ENCODE measurements at places on chromosomes 16 and 17. TPM values are rescaled to one million over a fixed set of nuclear protein-coding genes. Genes with fewer than 3 reads are reported as not detected.

Gene HOXB1
- not detected for total RNA-seq

Gene DYNLL2
- total RNA-seq, result 35.7 TPM

Gene CCL16
- 1.1 TPM for total RNA-seq

Gene PRAC1
- total RNA-seq, result not detected

Gene SDR42E2
- not detected for total RNA-seq

DNA sequence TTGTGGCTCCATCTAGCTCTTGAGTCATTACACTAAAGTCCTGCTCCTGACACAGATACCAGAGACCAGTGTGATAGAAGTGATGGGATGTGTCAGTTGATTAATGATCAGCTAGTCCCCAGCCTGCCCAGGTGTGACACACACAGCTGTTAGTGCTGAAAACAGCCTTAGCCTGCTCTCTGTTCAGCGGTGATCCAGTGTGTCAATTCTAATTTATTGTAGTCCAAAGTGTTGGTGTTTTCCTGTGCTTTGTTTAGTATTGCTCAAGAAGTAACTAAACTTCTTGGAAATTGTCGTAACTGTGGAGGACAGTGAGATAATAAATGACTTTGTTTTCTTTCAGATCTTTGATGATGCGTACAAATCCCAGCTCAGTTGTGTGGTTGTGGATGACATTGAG lies 92.3 kb downstream of the WNT3 start:
- no peaks in the 10 kb centered on the region for H3K27me3 ChIP-seq
- H3K4me3 ChIP-seq, result no peak overlapping the region
- H3K36me3 ChIP-seq, result peaks cover 2% of the 10 kb centered on the region
- H3K27ac ChIP-seq, result no peak overlapping the region
- no peaks in the 10 kb centered on the region for H3K4me1 ChIP-seq

- H3K4me3 ChIP-seq, result no peak overlapping the region
- no peaks in the 10 kb centered on the region for H3K36me3 ChIP-seq
- no peaks in the 10 kb centered on the region for H3K4me1 ChIP-seq
- DNase-seq, result peak; percentile 44
- H3K27ac ChIP-seq, result no peak overlapping the region
These were observed 55.1 kb upstream of the EMP2 start for GRCh38 chr16:10635365-10636021.

GRCh38 chr17:3639981-3640596 lies 3.5 kb downstream of the CTNS start:
- H3K27me3 ChIP-seq, result no peaks in the 10 kb centered on the region
- H3K4me1 ChIP-seq, result no peaks in the 10 kb centered on the region

GRCh38 chr17:3683054-3683511 lies 12.9 kb downstream of the P2RX5 start:
- H3K27me3 ChIP-seq, result no peaks in the 10 kb centered on the region
- H3K36me3 ChIP-seq, result no peaks in the 10 kb centered on the region
- H3K4me1 ChIP-seq, result no peaks in the 10 kb centered on the region
- no peak overlapping the region for H3K27ac ChIP-seq
- no peak for DNase-seq

GRCh38 chr17:40447148-40447644 lies 3.9 kb downstream of the IGFBP4 start:
- H3K27me3 ChIP-seq, result no peaks in the 10 kb centered on the region
- no peaks in the 10 kb centered on the region for H3K4me1 ChIP-seq
- no peak overlapping the region for H3K27ac ChIP-seq
- no peak overlapping the region for H3K4me3 ChIP-seq
- DNase-seq, result no peak

DNA sequence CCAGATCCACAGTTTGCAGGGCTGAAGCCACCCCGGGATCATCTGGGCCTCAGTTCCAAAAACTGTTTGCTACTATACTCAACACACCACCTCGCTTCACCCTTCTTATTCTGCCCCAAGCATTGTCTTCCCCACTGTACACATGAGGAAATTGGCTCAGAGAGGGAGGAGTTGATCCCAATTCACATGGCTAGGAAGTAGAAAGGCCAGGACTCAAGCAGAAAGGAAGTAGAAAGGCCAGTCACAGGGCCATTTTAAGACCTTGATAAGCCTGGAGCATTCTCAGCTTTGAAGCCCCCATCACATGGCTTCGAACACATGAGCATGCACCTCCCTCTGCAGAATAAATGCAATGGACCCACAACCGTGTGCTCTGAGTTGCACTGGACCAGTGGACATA lies 7.7 kb upstream of the PRSS22 start:
- no peak for DNase-seq
- H3K36me3 ChIP-seq, result no peaks in the 10 kb centered on the region
- peaks cover 3% of the 10 kb centered on the region for H3K4me1 ChIP-seq
- H3K27ac ChIP-seq, result no peak overlapping the region
- no peaks in the 10 kb centered on the region for H3K27me3 ChIP-seq
- no peak overlapping the region for H3K4me3 ChIP-seq

DNA sequence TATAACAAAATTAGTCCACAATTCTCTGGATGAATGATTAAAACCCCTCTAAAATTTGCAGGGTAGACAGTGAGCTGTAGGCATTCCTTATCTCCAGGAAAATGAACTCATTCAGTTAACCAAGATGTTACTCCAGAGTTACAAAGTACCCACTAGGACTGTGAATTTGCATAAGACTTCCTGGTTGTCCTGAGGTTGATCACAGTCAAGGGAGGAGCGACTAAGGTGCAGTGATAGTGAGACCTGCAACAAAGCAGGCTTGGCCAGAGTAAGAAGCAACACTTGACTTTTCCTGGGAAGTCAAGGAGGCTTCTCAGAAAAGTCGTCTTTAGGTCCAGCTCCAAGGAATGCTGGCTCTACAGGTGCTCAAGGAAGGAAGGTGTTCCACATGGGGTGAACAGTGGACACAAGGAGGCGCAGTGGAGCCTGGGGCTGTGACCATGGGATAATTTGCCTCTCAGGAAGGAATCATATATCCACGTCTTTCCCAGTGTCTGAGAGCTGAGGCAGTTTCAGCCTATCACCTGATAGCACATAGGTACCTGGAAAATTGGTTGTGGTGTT lies 821.1 kb upstream of the EEF2KMT start:
- H3K27me3 ChIP-seq, result no peaks in the 10 kb centered on the region
- no peaks in the 10 kb centered on the region for H3K4me1 ChIP-seq
- no peak for DNase-seq
- H3K27ac ChIP-seq, result no peak overlapping the region
- H3K36me3 ChIP-seq, result no peaks in the 10 kb centered on the region
- no peak overlapping the region for H3K4me3 ChIP-seq

DNA sequence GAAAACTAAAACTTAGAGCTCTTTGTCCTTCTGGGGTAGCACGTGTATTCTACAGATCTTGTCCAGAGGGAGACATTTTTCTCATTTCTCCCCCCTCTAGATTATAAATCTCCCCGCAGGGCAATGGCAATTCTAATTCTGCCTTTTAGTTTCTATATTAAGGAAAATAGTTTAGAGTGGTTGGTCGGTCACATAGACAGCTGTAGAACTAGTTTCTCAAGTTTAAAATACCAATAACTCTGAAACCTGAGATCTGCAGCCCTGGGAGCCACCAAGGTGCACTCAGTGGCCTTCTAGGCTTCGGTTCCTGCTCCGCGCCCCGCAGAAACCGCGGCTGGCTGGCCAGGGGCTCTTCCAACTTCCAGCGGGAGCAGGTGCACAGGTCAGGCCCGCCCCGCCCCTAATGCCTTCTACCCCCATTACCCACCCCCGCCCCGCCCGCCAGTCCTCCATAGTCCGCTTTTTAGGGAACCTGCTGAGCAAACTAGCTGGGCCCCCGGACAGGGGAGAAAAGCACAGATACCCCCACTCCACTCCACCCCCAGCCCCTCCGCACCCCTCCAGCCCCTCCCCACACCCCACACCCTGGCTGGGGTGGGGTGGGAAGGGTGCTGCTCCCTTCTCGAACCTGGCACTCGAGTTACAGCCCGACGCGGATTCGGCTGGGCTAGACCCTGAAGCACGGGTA lies 431 bp downstream of the SLFN11 start:
- peak overlapping the region; percentile 92 for H3K4me3 ChIP-seq
- no peak for DNase-seq
- no peaks in the 10 kb centered on the region for H3K36me3 ChIP-seq
- H3K27ac ChIP-seq, result peak overlapping the region; percentile 92
- H3K27me3 ChIP-seq, result no peaks in the 10 kb centered on the region

DNA sequence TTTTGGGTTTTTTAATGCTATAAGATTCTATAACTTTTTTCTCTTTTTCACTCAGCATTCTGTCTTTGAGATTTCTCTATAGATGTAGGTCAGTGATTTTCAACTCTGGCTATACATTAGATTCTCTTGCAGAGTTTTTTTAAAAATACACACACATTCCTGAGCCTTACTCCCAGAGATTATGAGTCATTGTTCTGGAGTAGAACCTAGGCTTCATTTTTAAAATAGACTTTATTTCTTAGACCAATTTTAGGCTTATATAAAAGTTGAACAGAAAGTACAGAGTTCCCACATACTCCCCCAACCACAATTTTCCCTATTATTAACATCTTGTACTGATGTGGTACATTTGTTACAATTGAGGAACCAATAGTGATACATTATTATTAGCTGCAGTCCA lies 63.3 kb downstream of the CYB561 start:
- no peak overlapping the region for H3K4me3 ChIP-seq
- H3K27ac ChIP-seq, result no peak overlapping the region
- H3K36me3 ChIP-seq, result no peaks in the 10 kb centered on the region
- no peak for DNase-seq
- H3K27me3 ChIP-seq, result no peaks in the 10 kb centered on the region

- H3K27me3 ChIP-seq, result no peaks in the 10 kb centered on the region
- H3K27ac ChIP-seq, result no peak overlapping the region
- H3K4me3 ChIP-seq, result no peak overlapping the region
- DNase-seq, result no peak
These were observed 42.0 kb upstream of the KSR1 start for GRCh38 chr17:27414271-27414670.

- no peaks in the 10 kb centered on the region for H3K27me3 ChIP-seq
- H3K4me3 ChIP-seq, result no peak overlapping the region
- no peaks in the 10 kb centered on the region for H3K4me1 ChIP-seq
- no peak overlapping the region for H3K27ac ChIP-seq
- no peak for DNase-seq
- H3K36me3 ChIP-seq, result no peaks in the 10 kb centered on the region
These were observed 1.6 kb downstream of the MLX start for GRCh38 chr17:42568341-42569111.

DNA sequence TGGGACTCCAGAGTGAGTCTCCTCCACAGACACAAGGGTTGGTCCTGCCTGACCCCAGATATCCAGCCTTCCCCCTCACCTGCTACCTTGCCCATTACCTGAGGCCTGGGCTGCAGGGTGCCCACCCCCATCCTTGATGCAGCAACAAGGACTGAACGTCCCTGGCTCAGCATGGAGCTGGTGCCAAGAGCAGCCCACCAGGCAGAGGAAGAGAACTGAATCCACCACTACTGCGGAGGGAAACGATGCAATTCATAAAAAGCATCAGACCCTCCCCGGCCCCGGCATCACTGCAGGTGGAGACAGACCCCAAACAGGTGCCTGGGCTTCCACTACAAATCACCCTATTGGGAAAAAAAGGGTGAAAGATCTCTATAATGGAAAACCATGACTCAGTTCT lies 131.0 kb upstream of the TNRC6C start:
- no peak overlapping the region for H3K27ac ChIP-seq
- no peaks in the 10 kb centered on the region for H3K27me3 ChIP-seq
- no peaks in the 10 kb centered on the region for H3K4me1 ChIP-seq
- no peaks in the 10 kb centered on the region for H3K36me3 ChIP-seq
- no peak overlapping the region for H3K4me3 ChIP-seq
- peak; percentile 64 for DNase-seq

Measured in aorta (tissue), 5 donors.